Epithelial cell of esophagus (primary cell): ENCODE measurements at places on chromosomes 1 and 21.

DNA sequence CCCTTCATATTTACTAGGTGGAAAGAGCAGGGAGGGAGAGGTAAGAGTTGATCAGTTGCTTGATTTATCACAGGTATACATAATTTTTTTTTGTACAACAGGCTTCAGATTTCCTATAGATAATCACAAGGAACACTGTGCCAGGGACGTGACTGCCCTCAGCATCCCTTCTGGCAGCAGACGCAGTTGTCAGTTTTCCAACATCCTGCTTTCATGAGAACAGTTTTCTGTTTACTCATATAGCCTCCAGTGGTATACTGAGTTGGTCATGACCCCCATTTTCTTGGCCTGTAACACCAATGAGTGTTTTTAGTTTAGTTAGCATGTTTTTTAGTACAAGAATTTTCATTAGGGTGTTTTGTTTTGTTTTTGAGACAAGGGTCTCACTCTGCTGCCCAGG is 37.9 kb upstream of the PTPRF start:
- peak; percentile 64 for DNase-seq

GRCh38 chr1:91993256-91993655 is 36.5 kb upstream of the EPHX4 start:
- DNase-seq, result no peak

DNA sequence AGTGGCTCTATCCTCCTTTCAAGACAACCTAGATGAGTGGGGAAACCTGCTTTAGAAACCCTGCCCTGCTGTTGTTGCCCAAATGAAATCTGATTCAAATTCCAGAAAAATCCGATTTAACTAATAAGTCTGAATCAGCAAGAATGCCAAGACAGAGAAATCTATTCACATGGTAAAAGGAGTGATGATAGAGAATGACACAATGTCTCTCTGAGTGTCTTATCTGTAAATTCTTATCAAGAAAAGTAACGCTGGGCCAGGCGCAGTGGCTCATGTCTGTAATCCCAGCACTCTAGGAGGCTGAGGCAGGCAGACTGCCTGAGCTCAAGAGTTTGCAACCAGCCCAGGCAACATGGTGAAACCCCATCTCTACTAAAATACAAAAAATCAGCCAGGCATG is 13.7 kb upstream of the GUCA2A start:
- no peak for DNase-seq

GRCh38 chr1:10471411-10472219 is 714 bp downstream of the DFFA start:
- DNase-seq, result peak; percentile 55

- DNase-seq, result peak; percentile 94
Measured at GRCh38 chr1:184118046-184118445, 66.5 kb downstream of the TSEN15 start.

DNA sequence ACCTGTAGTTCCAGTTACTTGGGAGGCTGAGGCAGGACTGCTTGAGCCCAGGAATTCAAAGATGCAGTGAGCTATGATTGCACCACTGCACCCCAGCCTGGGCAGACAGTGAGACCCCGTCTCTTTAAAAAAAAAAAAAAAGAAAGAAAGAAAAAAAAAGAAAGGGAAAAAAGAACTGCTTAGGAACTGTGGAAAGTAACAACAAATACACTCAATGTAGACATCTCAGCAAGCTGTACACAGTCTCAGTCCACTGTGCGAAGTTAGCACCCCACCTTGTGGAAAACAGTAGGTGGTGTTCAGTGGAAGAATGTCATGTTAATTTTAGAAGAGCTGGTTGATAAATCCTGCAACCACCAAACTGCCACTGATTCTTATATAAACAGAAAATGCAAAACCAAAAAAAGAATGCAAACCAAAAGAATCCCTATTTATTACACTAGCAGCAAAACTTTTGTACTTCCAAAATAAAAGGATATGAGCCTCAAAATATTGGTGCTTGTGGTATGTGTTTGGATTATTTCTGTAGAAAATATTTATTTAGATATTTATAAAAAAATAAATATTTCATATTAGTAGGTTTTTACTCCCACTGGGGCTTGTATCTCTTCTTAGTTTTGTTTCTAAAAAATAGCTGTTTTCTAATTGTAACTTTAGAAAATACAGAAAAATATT is 31.1 kb downstream of the ALG14 start:
- DNase-seq, result peak; percentile 85

- peak; percentile 73 for DNase-seq
Measured at GRCh38 chr1:239386453-239387303, at the start of gene CHRM3. CHRM3 (plus strand) TSS chr1:239386568; CDS start chr1:239907452, 520,884 bp downstream.

GRCh38 chr1:209672705-209673630 is 2.2 kb upstream of the G0S2 start:
- peak; percentile 62 for DNase-seq

DNA sequence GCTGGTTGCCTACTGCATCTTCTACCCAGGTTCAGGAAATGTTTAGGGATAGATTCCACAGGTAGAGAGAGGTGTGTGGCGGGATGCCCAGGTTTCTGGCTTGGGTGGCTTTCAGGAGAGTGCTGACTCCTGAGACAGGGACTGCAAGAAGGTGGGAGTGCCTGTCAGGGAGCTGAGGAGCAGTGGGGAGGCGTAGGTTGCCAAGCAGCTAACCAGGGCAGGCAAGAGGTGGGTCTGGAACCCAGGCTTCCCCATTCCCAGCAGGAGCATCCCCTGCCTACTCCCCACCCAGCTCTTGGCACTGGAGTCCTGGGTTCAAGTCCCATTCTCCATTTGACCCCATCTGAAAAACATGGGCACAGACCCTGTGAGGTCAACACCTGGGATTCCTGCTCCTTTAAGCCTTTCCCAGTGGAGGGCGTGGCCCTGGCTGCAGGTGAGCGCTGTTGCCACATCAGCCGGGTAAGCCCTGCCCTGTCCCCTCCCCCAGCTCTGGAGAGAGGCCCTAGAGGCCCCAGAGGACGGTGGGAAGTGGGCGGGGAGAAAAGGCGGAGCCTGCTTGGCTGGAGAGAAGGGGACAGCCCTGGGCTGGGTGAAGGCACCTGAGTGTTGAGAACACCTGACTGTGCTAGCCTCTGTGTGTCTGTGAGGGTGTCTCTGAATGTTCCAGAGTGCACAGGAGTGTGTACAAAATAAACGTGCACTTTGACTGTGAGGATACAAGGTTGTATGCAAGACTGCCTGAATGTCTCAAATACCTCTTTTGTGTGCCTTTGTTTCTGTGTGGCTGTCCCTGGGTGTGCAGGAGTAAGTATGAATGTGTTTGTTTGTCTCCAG is 14.0 kb upstream of the SYNC start:
- DNase-seq, result peak; percentile 98

DNA sequence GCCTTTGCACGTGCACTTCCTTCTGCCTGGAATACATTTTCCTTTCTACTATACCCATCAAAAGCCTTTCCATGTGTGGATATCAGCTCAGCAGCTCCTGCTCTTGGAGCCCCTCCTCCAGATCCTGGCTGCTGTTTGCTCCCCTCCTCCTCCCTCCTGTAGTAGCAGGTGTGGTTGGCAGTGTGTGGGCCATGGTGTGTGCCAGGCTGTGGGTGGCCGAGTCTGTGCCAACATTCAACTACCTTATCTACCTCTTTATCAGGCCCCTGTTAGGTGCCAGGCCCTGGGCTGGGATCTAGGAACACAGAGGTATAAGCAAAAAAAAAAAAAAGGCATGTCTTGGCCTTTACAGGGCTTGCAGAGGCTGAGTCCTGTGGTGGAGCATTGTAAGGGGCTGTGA is 180.6 kb upstream of the JUN start:
- no peak for DNase-seq

- DNase-seq, result no peak
Measured at GRCh38 chr1:67674260-67675011, 10.6 kb upstream of the GADD45A start.

DNA sequence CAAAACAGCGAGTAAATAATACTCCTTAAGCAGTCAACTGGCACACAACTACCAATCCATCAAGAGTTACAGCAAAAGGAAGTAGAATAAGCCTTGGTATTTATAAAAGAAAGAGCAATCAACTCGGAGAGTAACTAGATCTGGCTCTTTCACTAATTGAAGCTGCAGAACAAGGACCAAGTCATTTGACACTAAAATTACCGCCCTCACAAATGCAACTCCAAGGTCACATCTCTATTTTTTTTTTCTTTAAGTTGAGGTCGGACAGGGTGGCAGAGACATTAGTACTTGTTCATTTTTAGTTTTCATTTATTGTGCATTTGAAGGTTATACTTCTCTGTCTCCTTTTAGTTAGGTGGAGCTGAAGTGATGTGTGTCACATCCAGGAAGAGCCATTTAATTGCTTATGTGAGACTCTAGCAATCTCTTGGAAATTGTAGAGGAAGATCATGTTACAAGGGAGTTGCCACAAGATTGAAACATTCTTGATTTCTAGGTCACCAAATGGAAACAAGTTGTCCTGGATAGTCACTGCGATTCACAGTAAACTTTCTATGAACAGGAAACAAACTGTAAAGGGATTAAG is 138.1 kb upstream of the ADAMTS5 start:
- peak; percentile 53 for DNase-seq

DNA sequence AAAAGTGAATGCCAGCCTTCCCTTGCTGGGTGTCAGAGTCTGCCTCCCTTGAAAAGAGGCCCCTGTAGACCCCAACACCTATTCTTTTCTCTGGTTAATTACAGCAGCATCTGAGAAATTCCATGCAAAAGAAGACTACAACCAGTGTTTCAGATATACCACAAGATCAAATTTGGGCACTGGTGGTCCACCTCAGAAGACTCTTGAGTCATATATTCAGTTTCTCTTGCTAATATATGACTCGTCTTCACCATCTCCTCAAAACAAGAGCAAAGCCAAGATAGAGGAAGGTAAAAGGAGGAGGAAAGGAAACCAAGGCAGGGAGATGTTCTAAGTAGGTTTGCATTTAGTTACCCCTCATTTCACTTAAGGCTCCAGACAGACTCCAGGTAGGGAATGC is 259.9 kb downstream of the ZNF648 start:
- DNase-seq, result no peak

DNA sequence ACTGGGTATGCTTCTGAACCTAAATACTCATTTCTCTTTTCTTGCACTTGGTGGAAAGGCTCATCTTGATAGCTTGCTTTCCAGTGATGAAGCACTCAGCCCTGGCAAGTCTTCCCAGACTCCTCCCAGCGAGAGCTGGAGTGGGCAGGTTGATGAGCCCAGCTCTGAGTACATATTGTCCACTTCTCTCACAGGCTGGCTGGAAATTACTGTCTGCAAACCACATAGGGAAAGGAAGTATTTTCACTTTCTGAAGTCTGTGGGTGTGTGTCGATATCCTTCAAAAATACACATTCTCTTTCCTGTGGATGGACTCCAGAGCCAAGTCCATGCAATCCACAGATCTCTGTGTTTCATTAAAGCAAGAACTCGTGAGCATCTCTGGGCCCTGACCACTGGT is 38.7 kb upstream of the CNTN2 start:
- no peak for DNase-seq
